ENCODE measurements at places on chromosomes 1 and 21. TPM values are rescaled to one million over a fixed set of nuclear protein-coding genes. Genes with fewer than 3 reads are reported as not detected.
A peak's percentile ranks its signal among the peaks of the same experiment; 100 is the strongest.

- no peak for DNase-seq
Observed at GRCh38 chr1:92556350-92556749, 69.6 kb upstream of the GFI1 start.

- DNase-seq: no peak
Observed at GRCh38 chr1:163186862-163187261, 15.9 kb downstream of the RGS5 start.

KPRP gene
- not detected for total RNA-seq

CFAP74 gene
- total RNA-seq: not detected

DNA sequence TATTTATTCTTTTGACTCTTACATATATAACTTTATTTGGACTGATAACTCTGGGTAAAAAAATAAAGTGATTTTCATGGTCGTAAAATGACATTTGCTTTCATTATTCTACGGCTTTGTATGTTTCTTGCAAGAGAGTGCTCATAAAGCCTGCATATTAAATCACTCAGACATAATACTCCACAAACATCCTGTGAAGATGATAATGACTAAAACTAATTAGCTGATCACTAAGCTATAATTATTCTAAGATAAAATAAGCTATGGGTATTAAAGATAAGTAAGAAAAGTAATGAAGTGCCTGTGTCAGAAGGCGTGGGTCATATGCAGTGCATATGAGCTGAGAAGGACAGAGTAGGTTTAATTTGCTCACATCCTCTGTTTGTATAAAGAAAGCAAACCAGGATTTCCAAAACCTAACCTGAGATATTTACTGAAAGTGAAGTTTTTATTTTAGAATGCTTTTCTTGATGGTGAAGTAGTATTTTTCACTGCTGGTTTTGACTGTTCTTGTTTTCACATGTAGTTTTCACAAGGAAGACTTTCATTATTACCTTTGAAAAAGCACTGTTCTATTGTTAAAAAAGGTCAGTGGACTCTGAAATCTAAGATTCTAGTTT lies 278.8 kb downstream of the AMY1C start:
- DNase-seq: no peak

HPCA gene
- not detected for total RNA-seq

- peak; percentile 51 for DNase-seq
Observed at GRCh38 chr1:209485167-209485566, 98.3 kb upstream of the CAMK1G start.

RHOU gene
- total RNA-seq: 0.83 TPM

- no peak for DNase-seq
Observed at GRCh38 chr1:26293911-26294463, 12.4 kb downstream of the UBXN11 start.

DNA sequence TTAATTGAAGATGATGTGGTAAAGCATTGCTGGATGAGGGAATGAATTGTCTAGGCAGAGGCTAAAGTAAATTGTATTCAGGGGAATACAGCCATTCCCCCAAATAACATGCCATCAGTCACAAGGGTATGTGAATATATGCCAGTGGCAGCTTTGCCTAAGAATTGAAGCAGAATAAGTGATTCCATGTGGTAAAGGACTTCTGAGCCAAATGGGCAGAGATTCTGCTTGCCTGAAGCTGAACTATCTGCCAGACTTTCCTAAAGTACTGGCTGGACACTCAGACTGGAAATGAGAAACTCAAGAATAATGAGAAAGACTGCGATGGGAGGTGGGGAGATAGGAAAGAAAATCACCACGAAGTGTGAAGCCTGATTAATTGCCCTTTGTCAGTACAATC lies 2.4 kb downstream of the LIX1L start:
- DNase-seq: no peak

All from IMR-90 (cell line).